ENCODE measurements at places on chromosomes 5 and 9.

GRCh38 chr9:93136011-93136440 lies 2.0 kb upstream of the NINJ1 start:
- no peak for DNase-seq

- no peak for DNase-seq
These were observed 57.6 kb downstream of the TMEM174 start for GRCh38 chr5:73230264-73231245.

DNA sequence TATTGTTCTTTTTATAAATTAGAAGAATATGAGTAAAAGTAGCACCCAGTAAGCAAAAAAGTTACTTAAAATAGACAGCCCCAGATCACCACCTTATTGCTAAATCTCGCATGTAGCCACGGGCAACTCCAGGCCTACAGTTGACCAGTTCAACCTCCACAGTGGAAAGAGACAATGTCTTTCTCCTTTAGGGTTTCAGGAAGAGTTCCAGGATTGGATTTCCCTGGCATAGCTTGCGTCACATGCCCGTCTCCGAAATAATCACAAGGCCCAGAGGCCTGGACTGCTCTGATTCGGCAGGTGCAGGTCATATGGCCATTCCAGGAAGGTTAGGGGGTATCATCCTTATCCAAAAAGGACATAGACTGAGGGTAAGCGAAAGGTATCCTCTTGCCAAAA lies 9.9 kb upstream of the PFDN1 start:
- DNase-seq: no peak

GRCh38 chr9:22574740-22575139 lies 128.1 kb downstream of the DMRTA1 start:
- no peak for DNase-seq

DNA sequence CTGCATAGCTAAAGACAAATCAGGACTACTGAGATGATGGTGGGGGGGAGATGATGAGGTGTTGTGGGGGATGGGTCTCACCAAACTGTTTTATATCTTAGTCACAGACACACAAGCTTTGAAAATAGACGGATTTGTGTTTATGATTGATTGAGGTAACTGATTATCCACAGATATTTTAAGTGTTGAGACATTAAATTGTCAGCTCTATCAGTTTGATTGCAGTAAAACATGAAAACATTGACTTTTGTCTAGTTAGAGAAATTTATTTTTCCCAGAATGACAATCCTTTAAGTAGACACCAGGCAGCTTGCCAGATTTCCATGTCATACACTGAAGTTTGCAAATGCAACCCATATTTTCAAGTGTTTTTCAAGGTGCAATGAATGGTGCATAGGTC lies 149.8 kb downstream of the NR2F1-AS1 start:
- no peak for DNase-seq

DNA sequence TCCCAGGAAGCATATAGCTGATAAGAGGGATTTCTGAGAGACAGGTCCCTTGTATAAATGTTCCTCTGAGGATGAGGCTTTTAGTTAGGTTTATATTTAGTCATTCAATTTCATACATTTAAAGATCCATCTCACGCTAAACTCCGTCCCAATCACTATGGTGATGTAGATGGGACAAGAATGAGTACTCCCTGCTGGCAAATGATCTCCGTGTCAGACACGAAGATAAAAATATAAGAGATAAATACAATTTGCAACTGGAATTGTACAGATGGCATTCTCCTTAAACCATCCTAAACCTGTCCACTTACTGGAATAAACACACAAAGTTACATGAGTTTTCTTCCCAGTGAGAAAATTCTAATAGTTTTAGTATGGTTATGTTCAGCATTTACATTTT lies 233.0 kb downstream of the PRR16 start:
- no peak for DNase-seq

GRCh38 chr9:116020146-116020545 lies 133.4 kb upstream of the PAPPA start:
- no peak for DNase-seq

DNA sequence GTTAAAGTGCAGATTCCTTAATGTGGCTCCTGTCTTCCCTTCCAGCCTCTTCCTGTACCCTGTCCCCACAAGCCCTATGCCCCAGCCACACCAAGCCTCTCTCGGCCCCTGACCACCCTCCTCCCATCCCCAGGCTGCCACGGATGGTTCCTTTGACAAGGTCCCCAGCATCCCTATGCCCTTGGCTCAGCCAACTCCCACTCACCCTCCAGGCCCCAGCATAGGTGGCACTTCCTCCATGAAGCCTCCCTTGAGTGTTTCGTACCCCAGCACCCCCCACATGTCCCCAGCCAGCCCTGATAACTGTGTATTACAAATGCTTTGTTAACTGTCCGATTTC lies 115.5 kb upstream of the TBC1D2 start:
- no peak for DNase-seq

- DNase-seq: no peak
These were observed 210.3 kb upstream of the TNC start for GRCh38 chr9:115328228-115328627.

DNA sequence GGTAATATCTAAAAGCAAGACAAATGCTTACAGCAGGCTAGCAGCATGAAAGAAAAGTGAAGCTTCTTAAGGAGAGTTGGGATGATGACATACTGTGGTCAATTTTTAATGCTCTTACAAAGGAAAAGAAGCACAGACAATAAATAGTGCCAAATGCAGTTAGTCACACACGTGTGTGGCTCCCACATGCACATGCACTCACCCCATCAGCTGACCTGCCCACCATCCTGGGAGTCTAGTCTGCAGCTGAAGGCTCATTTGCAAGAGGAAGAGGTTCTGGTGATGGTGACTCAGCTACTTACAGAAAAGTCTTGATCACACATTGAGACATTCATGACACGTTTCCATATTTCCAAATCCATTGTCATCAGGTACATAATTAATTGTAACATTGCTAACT lies 129.3 kb downstream of the MRPL36 start:
- DNase-seq: peak; percentile 65

DNA sequence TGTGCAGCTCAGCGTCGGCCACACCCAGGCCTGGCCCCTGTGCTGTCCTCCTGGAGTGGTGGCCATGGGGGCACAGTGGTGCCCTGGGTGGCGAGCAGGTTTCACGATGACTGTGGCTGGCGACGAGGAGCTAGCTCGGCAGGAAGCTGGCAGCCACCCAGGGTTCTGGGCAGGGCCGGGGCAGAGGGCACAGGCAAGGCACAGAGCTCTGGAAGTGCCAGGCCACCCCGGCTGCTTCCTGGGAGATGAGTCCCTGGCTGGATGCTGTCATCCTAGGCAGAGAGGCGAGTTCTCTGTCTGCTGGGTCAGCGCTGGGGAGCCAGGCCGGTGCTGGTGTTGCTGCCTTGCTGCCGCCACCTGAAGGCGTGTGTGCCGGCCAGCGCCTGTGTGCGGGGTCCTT lies 51.7 kb downstream of the RXRA start:
- no peak for DNase-seq

DNA sequence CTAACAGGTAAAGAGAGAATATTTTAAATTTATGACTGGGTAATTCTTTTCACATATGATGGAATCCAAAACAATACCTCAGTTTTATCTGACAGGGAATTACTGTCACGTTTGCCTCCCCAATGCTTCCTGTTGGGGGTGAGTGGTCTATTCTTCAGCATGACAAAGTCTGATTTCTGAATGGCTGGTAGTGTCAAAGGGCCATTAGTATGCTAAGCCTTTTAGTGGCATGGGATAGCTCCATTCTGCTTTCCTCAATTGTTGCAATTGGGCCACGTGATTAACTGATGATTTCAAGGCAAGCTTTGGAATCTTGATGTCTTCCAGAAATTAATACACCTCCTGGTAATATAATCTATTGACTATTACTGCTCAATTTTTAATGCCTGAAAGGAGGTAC lies 14.7 kb upstream of the NDUFS4 start:
- no peak for DNase-seq

DNA sequence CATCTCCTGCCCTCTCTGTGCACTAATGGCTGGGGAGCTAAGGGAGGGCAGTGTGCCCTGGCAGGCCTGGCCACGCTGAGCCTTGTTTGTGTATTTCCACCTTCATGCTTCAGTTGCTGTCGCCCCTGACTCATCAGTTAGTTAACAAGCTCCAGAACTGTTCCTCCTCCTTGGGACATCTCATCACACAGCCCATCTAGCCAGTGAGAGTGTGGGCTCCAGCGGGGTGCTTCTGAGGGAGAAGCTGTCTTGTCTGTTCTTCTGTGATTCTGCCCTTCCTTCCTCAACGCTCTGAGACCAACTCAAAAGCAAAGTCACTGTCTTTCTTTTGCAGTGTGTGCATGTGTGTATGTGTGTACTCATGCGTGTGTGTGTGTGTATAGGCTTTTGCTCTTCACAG lies 58.3 kb upstream of the CPEB4 start:
- DNase-seq: peak; percentile 27

DNA sequence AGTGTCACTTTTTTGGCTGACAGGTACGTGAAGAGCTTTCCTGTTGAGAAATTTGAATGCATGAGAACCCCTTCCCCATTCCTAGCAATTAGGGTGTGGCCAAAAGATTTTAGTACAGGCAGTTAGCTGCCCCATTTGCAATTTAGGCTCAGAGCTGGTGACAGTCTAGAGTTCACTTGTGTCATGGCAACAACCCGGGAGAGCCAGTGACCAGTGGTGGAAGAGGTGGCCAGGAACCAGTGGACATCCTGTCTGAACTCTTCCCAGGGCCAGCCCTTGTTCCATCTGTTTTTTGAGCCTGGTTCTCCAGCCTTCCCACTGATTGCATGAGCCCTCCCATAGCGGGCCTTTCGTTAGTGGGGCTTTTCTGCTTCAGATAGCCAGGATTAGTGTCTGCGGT lies 2.5 kb upstream of the NEUROG1 start:
- no peak for DNase-seq

DNA sequence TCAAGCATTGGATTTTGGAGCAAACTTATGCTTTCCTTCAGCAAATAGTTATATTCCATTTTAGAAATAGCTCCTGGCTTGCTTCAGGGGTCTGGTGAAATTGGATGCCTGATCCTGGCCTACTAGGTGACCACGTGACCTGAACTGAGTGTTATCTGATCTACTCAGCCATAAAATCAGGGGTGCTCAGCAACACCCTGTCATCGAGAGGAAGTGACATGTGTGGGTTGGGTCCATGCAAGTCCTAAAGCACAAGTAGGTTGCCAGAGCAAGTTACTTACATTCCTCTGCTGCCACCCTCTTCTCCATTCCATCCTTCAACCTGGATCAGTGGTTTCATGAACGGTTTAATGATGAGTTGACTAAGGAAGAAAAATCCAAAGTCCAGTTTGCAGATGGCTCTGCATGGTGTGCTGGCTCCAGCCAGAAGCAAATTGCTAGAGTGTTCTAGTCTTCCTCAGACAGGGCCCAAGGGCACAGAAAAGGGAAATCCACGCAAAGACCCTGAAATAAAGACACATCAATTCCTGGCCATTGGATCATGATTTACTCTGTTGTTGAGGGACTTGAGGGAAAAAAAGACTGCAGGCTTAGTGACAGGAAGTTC lies 2.8 kb upstream of the FAM193B start:
- DNase-seq: no peak

GRCh38 chr5:37774912-37775483 lies 64.8 kb downstream of the GDNF start:
- no peak for DNase-seq

DNA sequence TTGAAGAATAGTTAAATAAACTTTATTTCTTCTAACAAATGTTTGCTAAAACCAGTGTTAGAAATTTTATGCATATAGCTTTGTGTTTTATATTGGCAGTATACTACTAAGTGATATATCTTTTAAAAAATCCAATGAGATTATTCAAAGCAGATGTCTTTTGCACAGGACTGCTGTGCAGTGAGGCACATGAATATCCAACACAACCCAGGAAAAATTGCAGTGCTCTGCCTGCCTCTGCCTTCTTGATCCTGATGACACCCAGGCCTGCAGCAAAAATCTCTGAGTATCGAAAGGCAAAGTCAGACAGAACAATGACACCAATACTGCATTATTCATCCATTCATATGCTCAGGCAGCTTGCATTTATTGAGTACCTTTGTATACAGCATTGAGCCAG lies 1076.5 kb upstream of the ARRDC3 start:
- DNase-seq: no peak

Data from epithelial cell of prostate (primary cell).